Epithelial cell of alveolus of lung (primary cell): ENCODE measurements at places on chromosomes 4 and X. TPM values are rescaled to one million over a fixed set of nuclear protein-coding genes. Genes with fewer than 3 reads are reported as not detected.

SCD5 gene
- total RNA-seq = 7.4 and 17.9 TPM in 2 replicates

CXCL11 gene
- 1.0 TPM in 1 of 2 replicates, not detected in the other for total RNA-seq

YIPF6 gene
- total RNA-seq = 15.6 and 24.6 TPM in 2 replicates

PNMA3 gene
- not detected in 2 replicates for total RNA-seq

TCP11X2 gene
- total RNA-seq = not detected in 2 replicates

FAM236D gene
- not detected in 2 replicates for total RNA-seq

SPIN2A gene
- total RNA-seq = 0.16 and 0.52 TPM in 2 replicates

ERAS gene
- not detected in 2 replicates for total RNA-seq

CENPVL1 gene
- total RNA-seq = not detected in 2 replicates

RIPPLY1 gene
- not detected in 2 replicates for total RNA-seq

IQCM gene
- not detected in 2 replicates for total RNA-seq

CLIC2 gene
- total RNA-seq = 0.39 and 0.88 TPM in 2 replicates

ZNF330 gene
- 18.2 and 24.0 TPM in 2 replicates for total RNA-seq

C4orf36 gene
- 8.6 TPM in 1 of 2 replicates, not detected in the other for total RNA-seq

GPR82 gene
- not detected in 2 replicates for total RNA-seq

FAM47C gene
- not detected in 2 replicates for total RNA-seq

XG gene
- total RNA-seq = under 0.01 TPM in 2 replicates

BEX5 gene
- not detected in 2 replicates for total RNA-seq

GATB gene
- 19.1 and 21.7 TPM in 2 replicates for total RNA-seq

FGF16 gene
- total RNA-seq = 0.13 TPM in 1 of 2 replicates, not detected in the other

TMLHE gene
- total RNA-seq = 7.8 and 24.0 TPM in 2 replicates

ARHGEF6 gene
- total RNA-seq = 4.0 and 10.1 TPM in 2 replicates

GAB3 gene
- total RNA-seq = 0.40 and 1.9 TPM in 2 replicates

MAGEA2 gene
- total RNA-seq = not detected in 2 replicates

MAGEA8 gene
- total RNA-seq = not detected in 2 replicates

USP17L11 gene
- total RNA-seq = not detected in 2 replicates

PLP1 gene
- 2.7 TPM in 1 of 2 replicates, not detected in the other for total RNA-seq

NOCT gene
- total RNA-seq = 6.8 and 19.0 TPM in 2 replicates

DSPP gene
- not detected in 2 replicates for total RNA-seq

CD38 gene
- total RNA-seq = 1.0 TPM in 1 of 2 replicates, not detected in the other

PHOX2B gene
- total RNA-seq = not detected in 2 replicates

DRD5 gene
- not detected in 2 replicates for total RNA-seq

ZNF827 gene
- 8.7 and 10.2 TPM in 2 replicates for total RNA-seq

MAGEA6 gene
- not detected in 2 replicates for total RNA-seq

CDX4 gene
- not detected in 2 replicates for total RNA-seq

XK gene
- total RNA-seq = 0.16 and 0.65 TPM in 2 replicates

GAGE10 gene
- total RNA-seq = not detected in 2 replicates

MAB21L2 gene
- total RNA-seq = 0.26 TPM in 1 of 2 replicates, not detected in the other

MAGEH1 gene
- total RNA-seq = 37.1 and 61.3 TPM in 2 replicates

COL25A1 gene
- 0.08 and 0.65 TPM in 2 replicates for total RNA-seq

TMEM47 gene
- total RNA-seq = 28.3 and 37.8 TPM in 2 replicates

TMEM128 gene
- 24.3 and 39.8 TPM in 2 replicates for total RNA-seq

TMPRSS11D gene
- not detected in 2 replicates for total RNA-seq

UNC5C gene
- 6.7 and 11.4 TPM in 2 replicates for total RNA-seq

DNAAF6 gene
- total RNA-seq = not detected in 2 replicates
